Stimulated activated CD8-positive, alpha-beta memory T cell treated with anti-CD3 and anti-CD28 coated beads, Interleukin-4, amount 100 ng/mL, for 1 hour (primary cell): ENCODE measurements at places on chromosomes 5 and 9.
A peak's percentile ranks its signal among the peaks of the same experiment; 100 is the strongest.

GRCh38 chr5:172562443-172562842 lies 78.6 kb upstream of the NEURL1B start:
- no peak for DNase-seq

- no peak for DNase-seq
Observed at GRCh38 chr5:33229216-33229615, 211.5 kb upstream of the TARS1 start.

- no peak for DNase-seq
Observed at GRCh38 chr9:92617195-92617813, 52.6 kb downstream of the IPPK start.

DNA sequence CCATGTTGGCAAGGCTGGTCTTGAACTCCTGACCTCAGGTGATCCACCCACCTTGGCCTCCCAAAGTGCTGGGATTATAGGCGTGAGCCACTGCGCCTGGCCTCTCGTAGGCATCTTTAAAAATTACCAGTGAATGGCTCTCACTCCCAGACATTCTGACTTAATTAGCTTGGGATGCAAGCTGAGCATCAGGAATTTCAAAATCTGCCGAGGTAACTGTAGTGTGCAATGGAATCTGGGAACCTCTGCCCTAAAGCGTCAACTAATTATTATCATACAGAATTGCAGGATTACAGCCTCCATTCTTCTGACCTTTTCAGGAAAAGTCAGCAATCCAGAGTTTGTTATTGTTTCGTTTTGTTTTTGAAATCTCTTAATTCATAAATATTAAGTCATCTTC lies 213.4 kb upstream of the DMAC1 start:
- no peak for DNase-seq

DNA sequence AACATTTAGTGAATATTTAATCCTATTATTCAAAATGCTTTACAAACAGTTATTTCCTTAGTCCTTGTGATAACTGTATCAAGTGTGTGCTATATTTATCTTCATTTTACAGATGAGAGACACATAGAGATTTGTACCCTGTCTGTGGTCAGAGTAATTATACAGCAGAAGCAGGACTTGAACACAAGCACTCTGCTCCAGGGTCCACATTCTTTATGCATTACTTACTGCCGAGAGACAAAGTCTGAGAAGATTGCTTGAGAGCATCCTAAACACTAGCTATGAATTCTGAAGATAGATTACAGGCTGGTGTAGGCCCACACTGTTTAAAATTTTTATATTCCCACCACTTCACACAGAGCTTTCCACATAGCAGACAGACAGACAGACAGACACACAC lies 926.1 kb upstream of the DMAC1 start:
- no peak for DNase-seq

DNA sequence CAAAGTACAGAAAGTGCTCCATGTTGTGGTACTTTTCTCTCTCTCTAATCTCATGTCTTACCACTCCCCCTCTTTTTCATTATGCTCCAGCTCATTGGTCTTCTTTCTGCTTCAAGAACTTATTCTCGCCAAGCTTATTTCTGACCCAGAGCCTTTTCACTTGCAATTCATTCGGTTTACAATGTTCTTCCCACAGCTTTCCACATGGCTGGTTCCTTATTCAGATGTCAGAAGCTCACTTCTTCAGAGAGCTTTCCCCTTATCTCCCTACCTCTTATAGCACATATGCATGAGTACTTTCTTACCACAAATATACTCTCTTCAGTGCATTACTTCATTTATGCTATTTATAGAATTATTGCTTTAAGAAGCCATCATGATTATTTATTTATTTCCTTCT lies 338.8 kb upstream of the ATP10B start:
- DNase-seq, result no peak

DNA sequence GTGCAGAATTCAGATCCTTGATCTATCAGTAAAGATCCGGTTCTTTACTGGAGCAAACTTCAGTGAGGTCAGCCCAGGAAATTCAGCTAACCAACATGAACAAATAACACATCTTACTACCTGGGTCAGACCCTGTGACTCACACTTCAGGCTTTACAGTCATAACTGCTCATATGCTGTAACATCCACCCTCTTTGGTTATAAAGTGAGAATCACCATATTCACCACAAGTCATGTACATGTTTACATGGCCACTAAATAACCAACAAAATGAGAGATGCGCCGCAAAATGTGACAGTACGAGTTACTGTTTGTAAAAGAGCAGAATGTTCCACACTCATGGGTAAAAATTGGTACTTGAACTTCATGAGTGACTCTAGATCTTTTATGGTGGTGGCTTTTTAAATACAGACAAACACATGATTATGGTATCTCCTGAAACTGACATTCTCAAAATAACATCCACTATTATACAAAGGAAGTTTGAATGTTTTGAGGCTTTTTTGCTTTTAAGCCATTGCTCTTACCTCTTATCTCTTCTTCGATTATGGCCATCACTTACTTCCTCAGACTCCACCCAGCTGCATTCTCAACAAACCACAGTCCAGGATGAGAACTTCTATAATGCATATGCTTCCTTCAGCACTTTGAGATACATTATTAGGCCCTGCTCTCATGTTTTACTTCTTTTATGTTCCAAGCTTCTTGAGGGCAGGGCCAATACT lies 516.6 kb downstream of the RAB3C start:
- DNase-seq, result no peak

GRCh38 chr9:120477534-120478001 lies 102.4 kb downstream of the CDK5RAP2 start:
- no peak for DNase-seq

DNA sequence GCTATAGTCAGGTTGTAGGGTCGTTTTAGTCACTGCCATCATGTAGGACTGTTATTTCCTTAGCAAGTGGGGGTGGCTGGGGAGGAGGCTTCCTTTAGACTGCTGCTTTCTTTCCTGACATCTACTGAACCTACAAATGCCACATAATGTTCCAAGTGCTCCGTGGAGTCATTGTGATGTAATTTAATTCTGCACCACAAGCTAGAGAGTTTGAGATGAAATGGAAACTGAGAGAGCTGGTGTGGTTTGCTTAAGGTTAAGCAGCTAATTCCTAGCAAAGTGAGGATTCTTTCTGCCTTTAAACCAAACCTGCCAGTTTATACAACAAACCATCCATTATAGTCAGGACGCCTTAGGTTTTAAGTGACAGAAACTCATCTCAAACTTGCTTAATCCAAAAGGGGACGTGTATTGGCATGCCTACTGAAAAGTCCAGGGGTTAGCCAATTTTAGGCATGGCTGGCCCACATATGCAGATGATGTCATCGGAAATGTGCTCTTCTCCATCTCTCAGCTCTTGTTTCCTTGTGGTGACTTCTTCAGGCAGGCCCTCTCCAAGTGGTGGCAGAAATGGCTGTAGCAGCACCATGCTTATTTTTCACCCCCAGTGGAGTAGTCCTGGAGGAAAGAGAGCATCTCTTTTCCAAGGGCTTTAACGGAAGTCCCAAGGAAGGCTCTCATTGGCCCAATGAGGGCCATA lies 30.5 kb downstream of the ZNF618 start:
- no peak for DNase-seq

GRCh38 chr9:16143947-16144890 lies 591.4 kb downstream of the CCDC171 start:
- DNase-seq, result no peak

DNA sequence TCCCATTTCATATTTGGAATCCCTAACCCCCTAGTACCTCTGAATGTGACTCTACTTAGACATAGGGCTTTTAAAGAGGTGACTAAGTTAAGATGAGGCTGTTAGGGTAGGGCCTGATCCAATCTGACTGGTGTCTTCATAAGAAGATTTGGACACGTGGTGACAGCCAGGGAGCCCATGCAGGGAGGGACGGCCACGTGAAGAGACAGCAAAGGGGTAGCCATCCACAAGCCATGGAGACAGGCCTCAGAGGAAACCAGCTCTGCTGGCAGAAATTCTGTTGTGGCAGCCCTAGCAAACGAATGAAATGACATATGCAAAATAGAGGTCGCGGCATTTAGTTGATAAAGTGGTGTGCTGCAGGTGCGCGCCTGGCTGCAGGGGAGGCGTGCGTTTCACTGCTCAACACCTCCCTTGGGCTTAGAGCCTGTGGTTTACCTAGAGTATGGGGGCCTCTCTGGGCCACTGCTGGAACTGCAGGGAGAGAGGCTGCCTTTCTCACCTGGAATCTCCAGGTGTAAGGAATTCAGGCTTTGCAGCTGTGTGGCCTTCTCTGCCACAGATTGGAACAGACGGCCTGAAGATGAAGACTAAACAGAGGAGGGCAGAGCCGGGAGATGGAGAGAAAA lies 7.1 kb upstream of the AFAP1L1 start:
- DNase-seq, result peak; percentile 8

- peak; percentile 38 for DNase-seq
Observed at GRCh38 chr9:126558051-126558665, 55.6 kb upstream of the LMX1B start.

- no peak for DNase-seq
Observed at GRCh38 chr9:14242150-14242805, 71.7 kb downstream of the NFIB start.

- no peak for DNase-seq
Observed at GRCh38 chr9:100589582-100589981, 11.7 kb downstream of the CAVIN4 start.

DNA sequence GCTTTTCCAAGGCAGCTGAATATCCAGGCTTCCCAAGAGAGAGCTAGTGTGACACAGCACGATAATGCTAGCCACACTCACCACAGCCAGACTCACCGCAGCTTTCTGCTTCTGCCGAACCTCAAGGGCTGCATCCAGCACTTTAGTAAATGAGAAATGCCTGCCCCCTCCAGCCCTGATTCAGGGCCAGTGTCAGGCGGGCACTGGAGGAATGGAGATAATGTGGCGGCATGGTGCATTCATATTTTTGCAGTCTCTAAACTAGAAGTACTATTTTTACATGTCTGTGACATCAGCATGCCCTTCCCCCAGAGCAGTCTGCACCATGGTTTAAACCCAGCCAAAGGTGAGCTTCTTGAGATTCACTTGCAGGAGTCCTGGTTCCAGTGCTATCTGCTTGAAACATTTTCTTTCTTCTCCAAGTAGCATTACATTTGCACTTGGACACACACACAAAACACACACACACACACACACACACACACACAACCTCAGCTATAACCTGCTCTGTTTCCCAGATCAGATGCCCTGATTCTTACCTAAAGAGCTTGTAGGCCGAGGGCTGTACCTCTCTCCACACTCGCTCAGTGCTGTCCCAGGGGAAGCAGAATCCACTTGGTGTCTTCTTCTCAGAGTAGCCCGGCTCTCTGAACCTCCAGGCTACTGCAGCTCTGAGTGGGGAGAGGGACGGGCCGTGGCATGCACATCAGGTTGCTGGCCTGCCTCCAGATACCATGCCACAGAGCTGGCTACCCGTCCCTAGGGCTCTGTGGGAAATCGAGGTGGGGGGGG lies at the start of gene FGF1:
TSS of gene FGF1 (minus strand) at position 673 of the 792 bp plus-strand sequence. CDS start 71,963 bp downstream, outside the sequence.
- no peak for DNase-seq

DNA sequence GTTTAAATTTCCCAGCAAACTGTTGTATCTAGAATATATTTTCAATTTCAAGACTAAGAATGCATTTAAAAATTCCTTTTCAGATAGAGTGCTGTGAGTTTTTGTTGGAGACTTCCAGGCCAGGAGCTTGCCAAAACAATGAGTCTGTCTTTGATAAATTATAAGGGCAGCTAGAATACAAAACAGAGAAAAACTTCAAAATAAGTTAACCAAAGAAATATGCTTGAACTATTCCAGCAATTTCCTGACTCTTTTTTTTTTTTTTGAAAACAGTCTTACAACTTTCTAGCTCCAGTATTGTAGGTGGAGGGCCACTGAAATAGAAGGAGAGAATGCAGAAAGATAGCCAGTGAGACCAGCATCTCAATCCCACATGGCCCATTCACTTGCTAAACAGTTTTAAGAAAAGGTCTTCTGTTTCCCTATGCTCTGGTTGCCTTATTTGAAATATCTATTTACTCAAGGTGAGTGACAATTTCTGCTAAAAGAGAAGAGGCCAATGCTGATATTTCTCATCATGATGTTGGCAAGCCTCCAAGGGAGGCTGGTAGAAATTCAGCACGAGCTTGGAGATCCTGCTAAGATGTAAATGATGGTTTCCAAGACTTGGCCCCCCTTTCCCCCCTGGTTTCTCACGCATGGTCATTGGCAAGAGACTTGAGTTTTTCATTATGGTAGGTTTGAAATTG lies 103.2 kb downstream of the USP20 start:
- no peak for DNase-seq

DNA sequence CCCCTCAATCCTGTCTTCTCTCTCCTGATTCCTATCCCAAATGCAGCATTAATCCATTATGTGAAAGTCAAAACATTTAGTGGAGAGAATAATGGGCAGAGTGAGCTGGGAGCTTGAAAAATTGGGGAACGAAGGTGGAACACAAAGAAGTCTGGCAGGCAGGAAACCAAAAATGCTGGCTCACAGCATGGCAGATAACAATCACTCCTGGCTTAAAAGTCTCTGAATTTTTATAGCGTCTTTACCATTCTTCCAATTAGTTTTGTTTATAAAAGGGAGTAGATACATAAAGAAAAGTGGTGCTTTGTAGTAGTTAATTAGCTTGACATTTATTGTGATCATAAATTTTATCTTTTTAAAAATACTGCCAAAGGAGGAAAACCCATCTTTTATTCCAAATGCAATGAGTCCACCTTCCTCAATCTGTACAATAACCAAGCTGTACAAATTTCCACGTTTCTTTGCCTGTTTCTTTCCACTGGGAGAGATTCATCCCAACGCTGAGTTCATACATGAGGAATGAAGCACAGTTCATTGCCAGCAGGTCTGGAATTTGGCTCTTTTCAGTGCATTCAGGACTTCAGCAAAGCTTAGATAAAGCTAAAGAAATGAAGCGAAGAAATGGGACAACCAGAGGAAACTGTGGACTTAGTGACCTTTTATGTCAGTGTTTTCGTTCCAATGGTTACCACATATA lies 174.7 kb downstream of the HMHB1 start:
- no peak for DNase-seq

GRCh38 chr9:133483611-133484010 lies 4.7 kb upstream of the SLC2A6 start:
- no peak for DNase-seq

- DNase-seq, result no peak
Observed at GRCh38 chr9:17906841-17907778, 328.2 kb downstream of the SH3GL2 start.

DNA sequence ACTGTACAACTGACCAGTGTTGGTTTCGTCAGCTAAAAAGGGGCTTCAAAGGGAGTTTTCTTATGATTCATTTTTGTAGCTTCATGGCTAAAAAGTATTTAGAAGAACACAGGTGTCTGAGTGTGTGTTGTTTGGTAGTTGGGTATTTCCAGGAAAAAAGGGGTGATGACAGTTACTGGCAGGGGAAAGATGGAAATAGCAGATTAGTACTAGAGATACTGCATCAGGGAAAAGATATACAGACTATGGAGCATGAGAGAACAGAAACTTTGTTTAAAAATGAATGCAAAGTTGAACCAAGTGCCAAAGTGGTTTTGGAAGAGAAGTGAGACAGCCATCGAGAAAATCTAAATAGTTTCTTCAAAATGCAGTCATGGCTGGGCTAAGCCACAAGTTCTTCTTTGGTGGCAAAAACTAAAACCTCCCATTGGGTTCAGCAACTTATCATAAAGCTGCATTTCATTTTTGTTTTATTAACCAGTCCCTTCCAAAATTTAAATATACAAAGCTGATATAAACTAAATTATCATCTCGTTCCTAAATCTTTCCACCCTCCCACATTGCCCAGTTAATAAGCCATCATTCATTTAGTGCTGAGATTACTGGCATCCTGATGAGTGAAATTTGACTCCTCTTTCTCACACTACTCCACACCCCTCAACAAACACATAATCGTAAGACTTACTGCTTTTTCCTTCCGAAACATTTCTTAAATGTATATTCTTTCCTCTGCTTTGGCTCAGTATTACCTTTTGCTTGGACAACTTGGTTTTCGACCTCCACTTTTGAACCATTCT lies 33.5 kb downstream of the ELL2 start:
- DNase-seq, result no peak

- DNase-seq, result no peak
Observed at GRCh38 chr9:92648474-92648971, 21.4 kb downstream of the IPPK start.
